ENCODE measurements at places on chromosomes 7 and 10. TPM values are rescaled to one million over a fixed set of nuclear protein-coding genes. Genes with fewer than 3 reads are reported as not detected.
A peak's percentile ranks its signal among the peaks of the same experiment; 100 is the strongest.

- no peaks in the 10 kb centered on the region for H3K4me1 ChIP-seq
- no peaks in the 10 kb centered on the region for H3K27me3 ChIP-seq
- no peak for DNase-seq
Measured at GRCh38 chr7:52257890-52258289, 777.5 kb upstream of the POM121L12 start.

DNA sequence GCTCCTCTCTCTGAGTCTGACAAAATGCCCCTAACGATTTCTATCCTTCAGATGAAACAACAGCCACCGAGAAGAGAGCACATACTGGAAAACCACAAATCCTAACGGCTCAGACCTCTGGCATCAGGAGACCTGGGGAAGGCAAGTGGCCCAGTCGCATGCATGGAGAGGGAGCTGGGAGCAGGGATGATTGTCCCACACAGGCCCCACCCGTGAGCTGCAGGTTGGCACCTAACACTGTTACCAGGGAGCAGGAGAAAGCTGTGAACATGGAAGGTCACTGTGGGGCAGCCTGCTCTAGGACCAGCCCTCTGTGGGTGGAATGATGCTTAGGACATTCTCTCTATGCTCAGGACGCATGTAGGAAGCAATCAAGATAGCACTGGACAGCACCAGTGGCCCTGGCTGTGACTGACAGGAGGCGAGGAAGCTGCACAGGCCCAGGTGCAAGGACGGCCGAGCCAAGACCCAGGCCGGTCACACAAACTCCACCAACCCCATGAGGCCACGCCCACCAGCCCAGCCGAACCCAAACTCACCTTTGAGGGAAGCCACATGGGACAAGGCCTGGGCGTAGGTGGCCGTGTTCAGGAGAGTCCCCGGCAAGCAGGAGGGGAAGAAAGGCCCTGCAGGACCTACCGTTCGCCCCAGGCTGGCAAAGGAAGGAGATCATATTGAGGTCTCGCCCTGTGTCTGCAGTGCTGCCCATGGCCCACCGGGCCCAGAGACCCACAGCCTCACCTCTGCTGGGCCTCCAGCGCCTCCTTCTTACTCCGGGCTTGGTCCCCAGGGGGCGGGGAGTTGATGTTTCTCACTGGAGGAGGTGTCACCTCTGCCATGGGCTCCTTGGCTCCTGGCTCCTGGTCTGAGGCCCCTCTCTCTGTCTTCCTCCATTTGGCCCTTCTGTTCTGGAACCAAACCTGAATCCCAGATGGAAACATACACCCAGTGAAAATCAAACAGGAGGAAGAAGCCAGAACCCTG lies 9.7 kb downstream of the DRGX start:
- H3K27ac ChIP-seq: no peak overlapping the region
- no peaks in the 10 kb centered on the region for H3K27me3 ChIP-seq
- no peak for DNase-seq
- H3K4me3 ChIP-seq: no peak overlapping the region
- no peaks in the 10 kb centered on the region for H3K36me3 ChIP-seq

GRCh38 chr7:23184709-23185359 lies 3.0 kb downstream of the NUP42 start:
- no peaks in the 10 kb centered on the region for H3K27me3 ChIP-seq
- H3K4me3 ChIP-seq: no peak overlapping the region
- peaks cover 44% of the 10 kb centered on the region for H3K36me3 ChIP-seq
- DNase-seq: no peak
- no peaks in the 10 kb centered on the region for H3K4me1 ChIP-seq

- no peak overlapping the region for H3K27ac ChIP-seq
- no peaks in the 10 kb centered on the region for H3K27me3 ChIP-seq
- no peaks in the 10 kb centered on the region for H3K36me3 ChIP-seq
- H3K4me1 ChIP-seq: peaks cover 28% of the 10 kb centered on the region
- no peak for DNase-seq
Measured at GRCh38 chr10:71995887-71996575, 31.8 kb downstream of the CHST3 start.

LRRC61 gene
- 20.1 TPM for total RNA-seq

DNA sequence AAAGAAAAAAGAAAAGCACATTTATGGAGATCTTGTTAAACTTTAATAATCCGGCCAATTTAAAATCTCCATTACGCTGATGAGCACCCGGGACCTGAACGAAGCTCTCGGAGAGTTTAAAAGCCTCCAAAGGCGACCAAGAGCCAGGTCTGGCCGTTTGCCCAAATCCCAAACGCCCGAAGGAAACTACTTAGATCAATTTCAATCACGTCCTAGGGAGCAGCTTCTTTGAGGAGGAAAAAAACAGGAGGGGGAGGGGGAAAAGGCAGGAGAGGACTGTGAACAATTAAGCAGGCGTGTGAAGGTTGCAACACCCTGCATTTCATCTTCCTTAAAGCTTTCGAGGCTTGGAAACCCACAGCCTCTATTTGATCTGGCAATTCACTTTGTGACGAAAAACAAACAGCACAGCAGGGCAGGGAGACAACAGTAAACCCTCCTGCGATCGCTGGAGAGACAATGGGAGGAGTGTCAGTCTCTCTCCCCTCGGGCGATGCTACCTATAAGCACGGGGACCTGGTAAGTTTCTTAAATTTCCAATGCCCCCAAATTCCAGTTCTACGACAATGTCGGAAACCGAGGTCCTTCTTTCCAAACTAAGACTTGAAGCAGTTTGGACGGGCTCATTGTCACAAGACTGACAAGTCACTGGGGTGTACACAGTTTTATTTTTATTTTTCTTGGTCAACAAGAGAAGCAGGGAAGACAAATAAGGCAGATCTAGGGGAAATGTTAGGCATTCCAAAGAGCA lies 1.2 kb downstream of the KLF6 start:
- no peak for DNase-seq
- peaks cover 35% of the 10 kb centered on the region for H3K36me3 ChIP-seq
- no peaks in the 10 kb centered on the region for H3K27me3 ChIP-seq
- peak overlapping the region; percentile 100 for H3K27ac ChIP-seq
- peak overlapping the region; percentile 81 for H3K4me3 ChIP-seq

DNA sequence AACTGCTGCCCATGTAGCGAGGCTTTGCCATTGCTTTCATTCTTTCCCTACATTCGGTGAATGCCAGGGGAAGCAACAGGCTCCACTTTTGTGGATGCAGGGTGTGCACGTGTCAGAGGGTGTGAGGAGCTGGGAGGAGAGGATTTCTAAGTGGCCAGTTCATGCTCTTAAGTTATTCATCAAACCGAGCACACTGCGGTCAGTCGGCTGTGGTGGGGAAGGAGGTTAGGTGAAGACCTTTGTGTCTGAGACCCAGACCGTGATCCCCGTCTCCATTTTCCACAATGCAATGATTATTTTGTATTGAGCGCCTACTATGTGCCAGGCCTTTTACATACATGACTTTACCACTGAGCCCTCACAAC lies 438.6 kb upstream of the GALNT17 start:
- peak overlapping the region; percentile 60 for H3K27ac ChIP-seq
- no peaks in the 10 kb centered on the region for H3K27me3 ChIP-seq
- H3K36me3 ChIP-seq: no peaks in the 10 kb centered on the region

DNA sequence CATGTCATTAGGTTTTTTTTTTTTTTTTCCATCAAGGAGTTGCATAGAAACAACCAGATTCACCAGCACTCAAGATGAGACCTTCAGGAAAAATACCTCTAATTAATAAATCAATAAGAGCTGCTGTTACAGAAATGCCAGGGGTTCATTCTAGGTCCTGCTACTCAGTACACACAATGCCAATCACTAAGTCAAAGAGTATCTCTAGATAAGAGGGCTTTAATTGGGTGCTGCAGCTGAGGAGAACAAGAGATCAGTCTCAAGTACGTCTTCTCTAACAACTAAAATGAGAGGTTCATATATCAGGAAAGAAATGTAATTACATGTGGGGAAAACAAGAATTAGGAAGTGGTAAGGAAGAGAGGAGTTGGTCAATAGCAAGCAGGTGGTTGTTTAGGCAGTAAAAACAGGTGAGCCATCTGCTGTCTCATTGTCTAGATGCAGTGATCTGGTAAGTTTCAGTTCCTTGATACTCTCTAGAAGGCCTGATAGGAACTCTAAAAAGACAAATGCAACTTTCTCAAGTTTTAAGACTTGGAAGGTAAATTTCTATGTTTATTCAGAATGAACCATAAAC lies 272.9 kb upstream of the ZWINT start:
- H3K36me3 ChIP-seq: no peaks in the 10 kb centered on the region
- no peaks in the 10 kb centered on the region for H3K27me3 ChIP-seq
- peak overlapping the region; percentile 50 for H3K27ac ChIP-seq
- H3K4me3 ChIP-seq: no peak overlapping the region
- no peak for DNase-seq

GRCh38 chr10:114479307-114479706 lies 75.0 kb upstream of the AFAP1L2 start:
- H3K36me3 ChIP-seq: peaks cover 9% of the 10 kb centered on the region
- H3K4me3 ChIP-seq: no peak overlapping the region
- peak overlapping the region; percentile 58 for H3K27ac ChIP-seq
